Lung (tissue), 17 donors: ENCODE measurements at places on chromosomes 16 and 17. TPM values are rescaled to one million over a fixed set of nuclear protein-coding genes. Genes with fewer than 3 reads are reported as not detected.

DNA sequence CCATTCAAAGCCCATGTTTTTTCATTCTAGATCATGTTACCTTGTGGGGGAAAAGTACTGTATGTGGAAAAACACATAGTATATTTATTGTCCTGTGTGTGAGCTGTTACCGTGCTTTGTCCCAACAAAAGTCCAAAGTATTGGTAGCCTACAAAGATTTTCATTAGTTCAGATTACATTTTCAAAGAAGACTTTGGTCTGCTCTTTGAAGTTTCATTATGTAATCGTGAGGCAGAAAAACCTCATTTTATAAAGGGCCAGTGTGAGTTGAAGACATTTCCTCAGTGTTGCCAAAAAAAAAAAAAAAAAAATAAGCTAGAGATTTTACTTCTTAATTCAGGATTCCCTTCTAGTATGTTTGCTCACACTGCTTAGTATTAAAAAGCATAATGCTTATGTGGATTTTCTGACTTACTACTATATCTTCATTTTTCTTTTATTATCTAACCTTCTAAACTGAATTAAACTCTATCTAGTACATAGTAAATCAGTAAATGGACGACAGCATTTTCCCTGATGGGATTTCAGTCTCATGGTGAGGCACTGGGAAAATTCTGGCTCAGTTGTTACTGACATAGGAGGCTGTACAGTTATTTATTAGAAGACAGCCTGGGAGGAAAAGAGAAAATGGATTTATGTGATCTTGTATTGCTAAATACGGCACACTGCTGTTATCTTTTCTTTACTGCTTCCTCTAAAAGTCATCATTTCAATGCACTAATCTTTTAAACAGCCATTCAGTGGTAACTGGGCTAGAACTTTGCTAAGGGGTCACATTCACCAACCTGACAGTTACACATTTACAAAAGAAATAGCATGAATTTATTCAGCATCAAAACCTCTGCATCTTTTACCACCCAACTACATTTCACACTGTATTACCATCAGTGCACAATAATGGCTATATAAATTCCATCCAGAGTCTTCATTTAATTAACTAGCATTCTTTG, 100.6 kb downstream of the STXBP4 start:
- DNase-seq, result no peak

GRCh38 chr17:14622615-14623101, 321.8 kb downstream of the HS3ST3B1 start:
- no peak for DNase-seq

DNA sequence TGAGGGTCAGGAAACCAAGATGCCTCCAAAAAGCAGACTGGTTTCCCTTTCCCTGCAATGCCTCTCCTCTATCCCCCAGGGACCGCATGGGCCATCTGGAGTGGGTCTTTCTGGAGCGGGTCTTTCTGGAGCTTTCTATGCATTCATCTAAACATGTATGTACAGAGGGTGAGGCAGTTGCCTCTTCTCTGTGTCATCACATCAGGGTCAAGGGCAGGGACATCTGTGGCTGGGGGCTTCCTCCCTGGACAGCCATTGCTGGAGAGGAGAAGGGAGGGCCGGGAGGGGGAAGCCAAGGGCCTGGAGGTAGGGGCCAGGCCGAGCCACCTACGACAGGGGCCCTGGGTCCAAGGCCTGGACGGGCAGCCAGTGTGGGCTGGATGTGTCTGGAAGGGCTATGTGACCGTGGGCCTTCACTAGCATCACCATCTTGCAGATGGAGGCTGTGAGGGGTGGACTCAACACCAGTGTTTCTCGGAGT, 840 bp downstream of the ADCY7 start:
- DNase-seq, result no peak

Gene NPIPA7
- total RNA-seq, result 10.5 TPM

GRCh38 chr17:78903101-78903779, at the start of gene CEP295NL:
Gene CEP295NL (minus strand): TSS chr17:78903201. CDS start chr17:78901828, 1,373 bp downstream.
- DNase-seq, result no peak

GRCh38 chr17:81738801-81739393, 26.8 kb downstream of the SLC25A10 start:
- no peak for DNase-seq

DNA sequence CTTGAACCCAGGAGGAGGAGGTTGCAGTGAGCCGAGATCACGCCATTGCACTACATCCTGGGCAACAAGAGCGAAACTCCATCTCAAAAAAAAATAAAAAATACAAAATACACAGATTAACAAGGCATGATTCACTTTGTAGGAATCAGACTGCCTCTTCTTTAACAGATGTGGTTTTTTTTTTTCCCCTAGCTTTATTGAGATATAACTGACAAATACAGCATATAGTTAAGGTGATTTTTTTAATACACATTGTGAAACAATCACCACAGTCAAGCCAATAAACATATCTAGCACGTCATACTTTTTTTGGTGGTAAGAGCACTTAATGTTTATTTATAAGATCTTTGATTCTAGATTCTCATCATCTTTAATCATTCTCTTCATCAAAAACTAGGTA, 87.8 kb downstream of the SPAG9 start:
- DNase-seq, result no peak
